Myocyte (in vitro differentiated cells): ENCODE measurements at places on chromosomes 7 and 10. TPM values are rescaled to one million over a fixed set of nuclear protein-coding genes. Genes with fewer than 3 reads are reported as not detected.
A peak's percentile ranks its signal among the peaks of the same experiment; 100 is the strongest.

DNA sequence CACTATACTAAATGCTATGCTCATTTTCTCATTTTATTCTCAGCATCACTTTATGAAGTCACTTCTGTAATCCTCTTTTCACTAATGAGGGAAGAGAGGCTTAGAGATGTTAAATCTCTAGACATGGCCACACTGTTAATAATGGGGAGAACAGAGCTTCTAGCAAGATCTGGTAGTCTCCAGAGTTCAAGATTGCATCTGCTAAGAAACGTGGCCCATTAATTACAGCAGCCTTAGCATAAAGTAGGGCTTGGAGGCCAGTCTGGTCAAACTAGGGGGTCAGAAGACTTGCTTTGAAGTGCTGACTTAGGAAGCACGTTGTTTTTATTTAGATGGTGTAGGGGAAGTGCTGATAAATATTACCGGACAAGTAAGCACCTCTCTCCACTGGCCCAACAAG lies 29.3 kb downstream of the ARL4A start:
- no peak for DNase-seq

- no peak for DNase-seq
These were observed 21.6 kb upstream of the GTPBP4 start for GRCh38 chr10:966466-967235.

DNA sequence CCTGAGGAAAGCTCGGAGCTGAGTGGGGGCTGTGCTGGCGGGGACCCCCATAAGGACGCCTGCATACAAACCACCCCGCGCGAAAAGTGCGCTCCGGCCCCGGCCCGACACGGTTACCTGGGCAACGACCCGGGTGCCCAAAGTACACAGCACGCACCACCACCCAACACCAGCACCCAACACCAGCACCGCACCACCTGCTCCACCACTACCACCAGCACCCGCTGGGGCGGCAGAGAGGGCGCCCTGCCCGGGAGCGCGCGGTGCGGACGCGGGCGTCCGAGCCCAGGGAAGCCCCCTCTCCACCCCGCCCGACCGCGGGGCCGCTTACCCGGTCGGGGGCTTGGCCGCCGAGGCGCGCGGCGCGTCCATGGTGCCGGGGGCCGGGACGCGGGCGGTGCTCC lies 345 bp downstream of the COBL start:
- DNase-seq = peak; percentile 57

- DNase-seq = no peak
These were observed 28.2 kb downstream of the SLK start for GRCh38 chr10:103995134-103995533.

DNA sequence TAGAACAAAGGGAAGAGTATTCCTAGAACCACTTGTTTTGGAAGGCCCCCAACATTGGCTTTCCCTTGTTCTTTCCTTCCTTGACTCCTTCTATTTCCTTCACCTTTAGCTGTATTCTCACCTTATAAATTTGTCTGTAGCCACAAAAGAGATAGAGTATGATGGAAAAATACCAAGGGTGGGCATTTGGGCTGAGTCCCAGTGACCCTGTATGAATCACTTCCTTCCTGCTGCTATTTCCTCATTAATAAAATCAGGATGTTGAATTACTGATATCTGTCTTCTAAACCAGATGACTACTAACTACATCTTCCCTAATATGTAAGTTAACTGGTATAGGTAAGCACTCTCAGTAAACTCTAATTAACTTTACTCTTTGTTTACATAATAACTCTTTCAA lies 55.1 kb downstream of the IFIT5 start:
- no peak for DNase-seq

- DNase-seq = peak; percentile 77
These were observed 186.0 kb downstream of the JAZF1 start for GRCh38 chr7:27994639-27995038.

GRCh38 chr10:4684434-4684833 lies 141.6 kb upstream of the AKR1E2 start:
- DNase-seq = no peak

DNA sequence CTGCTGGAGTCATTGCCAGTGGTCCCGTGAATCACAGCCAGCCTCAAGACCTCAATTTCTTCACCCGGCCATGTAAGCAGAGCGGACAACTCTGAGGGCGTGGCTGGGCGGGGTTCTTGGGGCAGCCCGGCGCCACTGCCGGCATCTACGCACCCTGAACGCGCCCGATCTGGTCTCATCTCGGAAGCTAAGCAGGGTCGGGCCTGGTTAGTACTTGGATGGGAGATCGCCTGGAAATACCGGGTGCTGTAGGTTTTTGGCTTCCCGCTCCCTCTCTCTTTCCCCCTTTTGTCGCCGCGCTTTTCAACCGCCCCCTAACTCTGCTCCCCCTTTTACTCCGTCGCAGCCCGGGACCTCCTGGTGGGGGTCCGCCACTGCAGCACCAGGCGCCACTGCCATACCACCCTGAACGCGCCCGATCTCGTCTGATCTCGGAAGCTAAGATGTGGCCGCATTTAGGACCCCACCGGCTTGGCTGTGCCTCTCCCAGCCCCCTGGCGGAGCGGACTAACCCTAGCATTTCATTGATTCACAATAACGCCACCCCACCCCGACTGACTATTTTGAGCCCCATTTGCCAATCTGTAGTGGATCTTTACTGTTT lies 25.3 kb downstream of the GARIN1A start:
- peak; percentile 68 for DNase-seq

- no peak for DNase-seq
These were observed 119.0 kb upstream of the RHOBTB1 start for GRCh38 chr10:61063034-61063433.

- no peak for DNase-seq
These were observed 283.5 kb downstream of the ARHGAP12 start for GRCh38 chr10:31644931-31645633.

GRCh38 chr7:25852939-25853271 lies 299.1 kb upstream of the NFE2L3 start:
- no peak for DNase-seq

The MMP21 gene
- not detected in 2 replicates for total RNA-seq

The LIPK gene
- total RNA-seq = not detected in 2 replicates

The CTAGE8 gene
- total RNA-seq = not detected in 2 replicates

The PAPOLB gene
- 0.05 TPM in 1 of 2 replicates, not detected in the other for total RNA-seq

The OR2A5 gene
- not detected in 2 replicates for total RNA-seq

The CLRN3 gene
- total RNA-seq = not detected in 2 replicates

The GLI3 gene
- total RNA-seq = 2.7 and 3.7 TPM in 2 replicates

The PCGF6 gene
- 10.1 and 11.6 TPM in 2 replicates for total RNA-seq

The EGR2 gene
- total RNA-seq = 2.3 and 5.3 TPM in 2 replicates

The RGS10 gene
- total RNA-seq = 2.9 and 3.9 TPM in 2 replicates
